ENCODE measurements at places on chromosomes 6 and 20.
A peak's percentile ranks its signal among the peaks of the same experiment; 100 is the strongest.

DNA sequence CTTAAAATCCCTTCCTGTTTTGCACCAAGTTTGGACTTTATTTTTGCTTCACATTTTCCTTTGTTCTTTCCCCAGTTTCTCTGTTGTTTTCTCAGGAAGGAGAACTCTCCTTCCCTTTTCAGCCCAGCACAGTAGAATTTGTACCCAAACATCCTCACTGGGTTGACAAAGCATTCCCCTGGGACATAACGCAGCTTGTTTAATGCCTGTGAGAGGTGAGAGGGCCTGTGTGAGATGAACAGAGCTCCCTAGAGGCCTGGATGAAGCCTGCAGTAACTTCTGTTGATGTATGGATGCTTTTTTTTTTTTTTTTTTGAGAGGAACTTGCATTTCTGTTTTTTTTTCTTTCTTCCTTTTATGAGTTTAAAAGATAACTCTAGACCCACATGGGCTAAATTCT is 104.9 kb upstream of the SLC22A23 start:
- peak; percentile 26 for DNase-seq

GRCh38 chr6:91063362-91063761 is 476.5 kb upstream of the MAP3K7 start:
- DNase-seq, result no peak

DNA sequence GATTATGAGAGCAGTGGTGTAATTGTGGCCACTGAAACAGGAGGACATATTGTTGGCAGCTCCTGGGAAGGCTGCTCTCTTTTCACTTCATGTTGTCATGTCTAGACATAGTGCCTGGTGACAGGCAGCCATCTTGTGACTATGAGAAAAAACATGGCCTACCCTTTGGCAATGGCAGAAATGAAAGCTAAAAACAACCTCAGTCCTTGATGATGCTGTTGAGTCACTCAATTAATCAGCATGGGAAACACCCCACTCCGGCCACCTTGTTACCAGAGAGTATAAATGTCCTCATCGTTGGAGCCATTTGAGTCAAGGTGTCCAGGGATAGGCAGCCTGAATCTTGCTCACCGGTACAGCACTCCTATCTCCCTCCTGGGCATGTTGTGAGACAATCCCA is 31.2 kb upstream of the HMGA1 start:
- no peak for DNase-seq

- DNase-seq, result peak; percentile 25
These were observed 927 bp upstream of the MANEA start for GRCh38 chr6:95576218-95576997.

- DNase-seq, result peak; percentile 68
These were observed 78.1 kb downstream of the UNC5CL start for GRCh38 chr6:40960742-40961430.

DNA sequence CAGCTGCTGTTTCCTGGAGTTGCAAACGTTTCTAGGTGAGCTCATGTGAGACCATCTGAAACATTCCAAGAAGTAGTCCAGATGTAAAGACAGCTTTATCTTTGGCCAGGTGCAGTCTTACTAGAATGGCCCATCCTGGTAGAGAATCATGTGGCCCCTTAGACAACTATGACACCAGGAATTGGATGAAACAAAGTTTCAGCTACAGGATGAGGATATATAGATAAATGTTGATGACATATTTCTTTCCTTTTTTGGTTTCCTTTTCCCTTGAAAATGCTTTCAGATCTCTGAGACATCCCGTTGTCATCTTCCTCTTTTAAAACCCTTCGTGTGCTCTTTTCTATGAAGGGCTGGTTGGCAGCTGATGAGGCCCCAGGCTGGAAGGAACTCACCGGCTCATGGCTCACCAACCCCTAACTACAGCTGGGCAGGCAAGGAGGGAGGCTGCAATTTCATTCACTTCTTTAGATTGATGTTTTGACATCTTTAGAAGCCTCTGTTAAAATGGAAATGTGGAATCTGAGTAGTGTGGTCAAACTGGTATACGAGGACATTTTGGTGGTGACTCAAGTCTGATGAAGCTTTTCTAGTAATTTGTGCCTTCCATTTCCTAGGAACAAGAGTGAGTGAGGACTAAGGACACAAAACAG is 167.9 kb upstream of the TNFAIP3 start:
- no peak for DNase-seq

Data from brain (organoid and tissue), 16 donors.